ENCODE measurements at places on chromosomes 1 and 21.

DNA sequence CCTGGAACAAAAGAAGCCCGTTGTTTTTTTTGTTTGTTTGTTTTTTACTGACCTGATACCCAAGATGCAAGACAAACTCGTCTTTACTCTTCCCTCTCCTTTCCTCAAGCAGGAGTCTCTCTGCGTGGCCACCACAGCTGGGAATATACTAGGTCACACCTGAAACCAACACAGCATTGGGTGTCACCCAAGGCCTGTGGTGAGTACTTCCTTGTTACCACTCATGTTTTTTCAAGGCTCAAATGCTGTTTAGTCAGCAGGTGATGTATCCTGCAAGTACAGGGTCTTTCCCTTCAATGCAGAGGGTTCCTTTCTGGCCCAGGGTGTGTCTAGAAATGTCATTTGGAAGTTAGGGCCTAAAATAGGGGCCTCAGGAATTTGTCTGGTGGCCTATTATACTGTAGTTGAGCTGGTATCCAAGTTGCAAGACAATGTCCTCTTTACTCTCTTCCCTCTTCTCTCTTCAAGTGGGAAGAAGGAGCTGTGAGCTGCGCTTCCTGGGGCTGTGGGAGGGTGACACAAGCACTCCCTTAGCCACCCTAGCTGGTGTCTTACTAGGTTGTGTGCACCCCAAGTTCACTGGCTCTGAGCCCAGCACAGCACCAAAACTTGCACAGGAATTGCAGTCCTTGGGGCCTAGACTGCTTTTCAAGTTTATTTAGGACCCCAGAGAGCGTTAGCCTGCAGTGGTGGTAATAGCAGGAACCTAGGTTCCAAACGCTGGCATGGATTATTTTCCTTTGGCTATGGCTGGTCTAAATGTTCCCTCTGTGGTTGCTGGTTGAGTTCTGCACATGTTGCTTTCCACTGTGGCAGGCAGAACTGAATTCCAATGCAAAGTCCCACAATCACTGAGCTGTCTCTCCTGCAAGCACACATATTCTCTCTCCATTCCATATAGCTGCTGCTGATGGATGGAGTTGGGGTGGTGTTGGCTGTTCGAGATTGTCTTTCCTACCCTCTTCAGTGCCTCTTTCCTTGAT is 91.4 kb upstream of the LYPLAL1 start:
- DNase-seq: no peak

DNA sequence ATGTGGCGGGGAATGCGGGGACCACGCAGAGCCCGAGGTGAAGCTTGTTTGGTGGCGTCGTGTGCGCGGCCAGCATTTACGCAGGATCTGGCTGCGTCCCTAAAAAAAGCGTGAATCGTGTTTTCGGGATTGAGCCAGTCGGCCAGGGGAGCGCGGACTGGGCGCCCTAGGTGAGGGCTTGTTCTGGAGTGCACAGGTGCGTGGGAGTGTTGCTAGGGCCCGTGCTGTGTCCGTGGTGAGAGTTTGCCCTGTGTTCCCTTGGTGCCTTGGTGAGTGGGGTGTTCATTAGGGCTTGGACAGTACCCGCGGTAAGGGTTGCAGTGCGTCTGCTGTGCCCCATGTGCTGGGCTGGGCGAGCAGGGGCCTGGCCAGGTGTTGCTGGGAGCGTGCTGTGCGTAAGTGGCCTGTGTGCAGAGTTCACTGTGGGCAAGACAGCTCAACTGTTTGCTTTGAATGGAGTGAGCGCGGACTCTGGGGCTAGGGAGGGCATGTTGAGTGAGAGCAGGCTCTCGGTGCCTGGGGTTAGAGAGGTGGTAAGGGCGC is 673 bp downstream of the CD46 start:
- peak; percentile 1 for DNase-seq

DNA sequence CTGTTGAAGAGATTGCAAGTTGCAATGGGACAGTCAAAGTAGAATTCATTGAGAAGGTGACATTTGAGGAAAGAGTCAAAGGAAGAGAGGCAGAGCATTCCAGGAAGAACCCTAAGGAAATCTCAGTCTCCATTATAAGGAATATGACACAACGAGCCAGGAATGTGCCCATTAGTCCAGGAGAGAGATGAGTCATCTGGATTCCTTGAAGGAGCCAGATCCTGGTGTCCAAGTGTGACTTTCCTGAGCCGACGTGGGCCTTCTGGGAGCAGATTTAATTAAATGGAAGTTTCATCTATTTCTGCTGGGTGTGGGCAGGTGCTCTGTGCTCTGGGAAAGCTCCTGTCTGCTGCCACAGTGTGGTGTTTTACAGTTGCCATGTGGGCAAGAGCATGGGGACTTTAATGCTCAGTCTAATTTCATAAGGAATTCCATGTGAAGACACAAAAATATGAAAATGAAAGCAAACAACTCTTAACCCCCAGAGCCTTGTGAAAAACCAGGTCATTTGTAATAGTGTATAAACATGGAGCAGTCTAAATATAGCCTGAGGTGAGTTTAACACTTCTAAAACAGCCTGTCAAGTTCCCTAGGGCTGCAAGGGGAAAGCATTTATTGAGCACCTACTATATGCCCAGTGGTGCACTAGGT is 111.4 kb upstream of the ARTN start:
- DNase-seq: no peak

GRCh38 chr1:115976921-115977498 is 697 bp downstream of the SLC22A15 start:
- no peak for DNase-seq

- peak; percentile 41 for DNase-seq
Observed at GRCh38 chr1:9825093-9826074, 1.6 kb upstream of the CLSTN1 start.

DNA sequence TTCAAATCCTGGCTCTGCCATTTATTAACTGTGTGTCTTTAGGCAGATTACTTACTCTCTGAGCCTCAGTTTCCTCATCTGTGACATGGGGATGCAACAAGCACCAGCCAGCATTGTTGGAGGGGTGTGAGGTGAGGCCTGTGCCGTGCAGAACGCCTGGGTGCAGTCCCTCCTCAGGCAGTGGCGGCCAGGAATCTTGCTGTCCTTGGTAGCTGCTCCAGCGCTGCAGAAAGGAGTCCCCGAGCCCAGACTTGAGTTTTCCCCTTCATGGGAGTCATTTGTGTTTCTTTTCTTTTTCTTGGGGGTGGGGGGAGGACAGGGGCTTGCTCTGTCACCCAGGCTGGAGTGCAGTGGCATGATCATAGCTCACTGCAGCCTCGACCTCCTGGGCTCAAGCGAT is 46.6 kb downstream of the DISP3 start:
- DNase-seq: no peak

Measured in central memory CD4-positive, alpha-beta T cell (primary cell).